ENCODE measurements at places on chromosomes 12 and 14.

DNA sequence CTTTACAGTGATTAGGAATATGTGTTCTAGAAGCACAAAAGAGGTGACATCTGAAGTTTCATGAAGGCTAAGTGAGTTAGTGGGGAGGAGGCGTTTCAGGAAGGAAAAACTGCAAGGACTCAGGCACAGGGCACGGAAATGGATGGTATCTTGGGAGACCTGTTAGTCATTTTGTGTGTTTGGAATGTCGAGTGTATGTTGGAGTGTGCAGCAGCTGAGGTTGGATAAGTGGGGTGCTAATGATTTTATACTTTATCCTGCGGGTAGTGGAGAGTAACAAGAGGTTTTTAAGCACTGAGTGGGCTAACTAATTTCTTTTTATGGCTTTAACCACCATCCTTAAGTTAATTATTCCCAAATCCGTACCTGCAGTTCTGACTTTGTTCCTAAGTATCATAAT, 571.5 kb upstream of the FBXO33 start:
- no peak for DNase-seq

DNA sequence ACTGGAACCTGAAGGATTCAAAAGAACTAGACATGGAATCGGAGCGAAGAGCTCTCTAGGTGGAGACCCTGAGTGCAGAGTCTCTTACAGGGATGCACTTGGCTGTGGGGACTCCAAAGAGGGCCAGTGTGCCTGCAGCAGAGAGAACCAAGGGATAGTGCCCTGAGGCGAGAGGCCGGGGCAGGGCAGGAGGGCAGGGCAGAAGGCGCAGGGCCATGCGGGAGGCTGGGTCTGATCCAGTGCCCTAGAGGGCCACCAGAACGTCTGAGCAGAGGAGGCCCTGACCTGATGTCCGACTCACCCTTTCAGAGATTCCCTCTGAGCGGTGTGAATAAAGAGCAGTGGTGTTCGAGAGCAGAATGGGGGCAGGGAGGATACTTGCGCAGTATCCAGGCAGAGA, 205.4 kb upstream of the FKBP4 start:
- no peak for DNase-seq

- DNase-seq: no peak
Measured at GRCh38 chr12:42585154-42585840, 4.2 kb downstream of the PRICKLE1 start.

DNA sequence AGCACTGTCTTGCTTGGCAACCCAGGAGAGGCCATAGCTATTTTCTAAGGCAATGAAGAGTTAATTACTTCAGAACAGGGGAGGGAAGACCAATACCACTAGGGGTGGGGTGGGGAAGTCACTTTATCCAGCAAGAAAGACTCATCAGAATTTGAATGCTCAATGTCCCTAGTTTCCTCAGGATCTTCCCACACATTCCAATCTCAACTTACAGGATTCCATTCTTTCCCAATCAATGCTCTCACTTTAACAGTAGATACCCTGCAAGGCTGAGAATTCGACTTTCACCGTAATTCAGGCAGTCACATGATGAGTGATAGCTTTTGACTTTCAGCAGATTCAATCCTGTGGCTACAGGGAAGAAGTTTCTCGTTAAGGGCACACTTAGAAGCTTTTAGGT, 526.6 kb upstream of the SEL1L start:
- no peak for DNase-seq

- peak; percentile 79 for DNase-seq
Measured at GRCh38 chr14:99266181-99267178, 5.5 kb downstream of the BCL11B start.

DNA sequence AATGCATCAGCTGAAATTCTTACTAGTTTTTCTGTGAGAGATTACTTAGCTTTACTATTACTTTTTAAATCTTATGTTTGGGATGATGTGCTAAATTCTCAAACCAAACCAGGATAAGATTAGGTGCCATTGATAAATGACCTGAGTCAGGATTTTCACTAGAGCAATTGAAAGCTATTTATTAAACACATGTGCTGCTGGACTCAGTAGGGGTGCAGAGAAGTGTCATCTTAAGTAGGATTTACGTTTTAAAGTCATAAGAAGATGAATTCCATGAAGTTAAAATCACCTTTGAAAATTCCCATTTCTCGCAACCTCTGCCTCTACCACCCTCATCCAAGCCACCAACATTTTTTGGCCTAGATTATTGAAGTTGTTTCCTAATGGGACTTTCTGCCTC, 8.8 kb downstream of the TMEM263 start:
- no peak for DNase-seq

GRCh38 chr12:44015333-44015941, 179.6 kb downstream of the TMEM117 start:
- peak; percentile 44 for DNase-seq

DNA sequence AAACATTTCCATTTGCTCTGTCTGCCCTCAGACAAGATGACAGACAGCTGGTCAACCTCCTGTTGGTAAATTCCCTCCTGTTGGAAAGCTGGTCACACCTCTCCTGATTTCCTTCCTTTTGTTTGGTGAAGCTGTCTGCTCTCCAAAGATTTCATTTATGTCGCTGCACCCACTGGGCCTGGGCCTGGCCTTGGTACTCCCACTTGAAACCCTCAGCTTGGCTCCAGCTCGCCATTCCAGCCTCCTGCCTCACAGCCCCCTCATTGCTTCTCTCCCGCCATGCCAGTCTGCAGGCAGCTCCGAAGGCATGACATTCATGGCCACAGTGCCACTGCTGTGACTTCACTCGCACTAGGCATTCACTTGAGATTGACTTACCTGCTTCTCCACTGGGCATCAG, 451.8 kb downstream of the VRK1 start:
- no peak for DNase-seq

- DNase-seq: no peak
Measured at GRCh38 chr12:26132866-26133265, 8.0 kb upstream of the BHLHE41 start.

GRCh38 chr12:92675092-92675865, 27.5 kb upstream of the PLEKHG7 start:
- DNase-seq: no peak

GRCh38 chr12:9707356-9707755, 25.5 kb downstream of the CLECL1 start:
- no peak for DNase-seq

GRCh38 chr14:29712601-29713000, 215.0 kb downstream of the PRKD1 start:
- DNase-seq: no peak

DNA sequence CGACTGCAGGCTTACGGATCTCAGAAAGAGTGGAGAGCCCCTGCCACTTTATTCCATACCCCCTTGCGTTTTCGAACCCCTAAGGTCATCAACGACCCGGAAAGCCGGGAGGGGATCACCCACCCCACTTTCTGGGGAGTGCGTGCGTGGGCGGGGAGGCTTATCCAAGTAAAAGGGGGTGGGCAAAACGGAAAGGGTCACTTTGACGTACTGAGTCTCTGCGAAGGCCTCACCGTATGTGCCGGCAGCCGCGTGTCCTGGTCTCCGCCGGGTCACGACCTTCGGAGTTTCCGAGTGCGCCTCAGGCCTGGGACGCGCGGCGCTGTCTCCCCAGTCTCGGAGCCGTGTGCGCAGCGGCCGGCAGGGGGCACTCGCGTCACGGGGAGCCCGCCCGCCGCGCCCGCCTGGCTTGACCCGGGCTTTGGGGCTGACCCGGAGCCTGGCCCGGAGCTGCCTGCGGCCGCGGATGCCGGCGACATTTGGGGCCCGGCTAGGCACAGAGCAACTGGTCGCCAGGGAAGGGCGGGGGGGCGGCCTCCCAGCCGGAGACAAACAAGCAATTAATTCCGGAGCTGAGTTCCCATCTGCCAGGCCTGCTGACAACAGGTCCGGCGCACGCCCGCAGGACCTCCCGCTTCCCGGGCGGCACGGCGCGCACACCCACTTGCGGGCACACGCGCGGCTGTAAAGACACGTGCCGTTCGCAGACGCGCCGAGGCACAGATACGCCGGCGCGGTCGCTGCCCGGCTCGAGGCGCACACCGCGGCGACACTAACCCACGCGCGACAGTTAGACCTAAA, 890 bp upstream of the KIF26A start:
- peak; percentile 39 for DNase-seq

DNA sequence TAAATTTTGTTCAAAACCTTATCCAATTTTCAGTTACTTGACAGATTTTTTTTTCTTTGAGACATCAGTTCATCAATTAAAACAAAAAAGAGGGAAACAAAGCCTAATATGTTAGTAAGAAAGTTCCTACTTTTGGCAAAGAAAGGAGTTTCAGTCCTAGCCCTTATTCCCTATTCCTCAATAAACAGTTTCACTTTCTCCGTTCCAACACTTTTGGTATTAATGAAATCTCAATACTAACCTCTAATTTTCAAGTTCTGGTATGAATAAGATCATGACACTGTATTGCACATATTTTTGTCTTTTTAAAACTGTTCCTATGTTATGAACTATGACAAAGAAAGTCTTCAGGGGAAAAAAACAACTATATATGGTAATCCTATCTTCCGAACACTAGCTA, 48.4 kb downstream of the RPS6KA5 start:
- no peak for DNase-seq

DNA sequence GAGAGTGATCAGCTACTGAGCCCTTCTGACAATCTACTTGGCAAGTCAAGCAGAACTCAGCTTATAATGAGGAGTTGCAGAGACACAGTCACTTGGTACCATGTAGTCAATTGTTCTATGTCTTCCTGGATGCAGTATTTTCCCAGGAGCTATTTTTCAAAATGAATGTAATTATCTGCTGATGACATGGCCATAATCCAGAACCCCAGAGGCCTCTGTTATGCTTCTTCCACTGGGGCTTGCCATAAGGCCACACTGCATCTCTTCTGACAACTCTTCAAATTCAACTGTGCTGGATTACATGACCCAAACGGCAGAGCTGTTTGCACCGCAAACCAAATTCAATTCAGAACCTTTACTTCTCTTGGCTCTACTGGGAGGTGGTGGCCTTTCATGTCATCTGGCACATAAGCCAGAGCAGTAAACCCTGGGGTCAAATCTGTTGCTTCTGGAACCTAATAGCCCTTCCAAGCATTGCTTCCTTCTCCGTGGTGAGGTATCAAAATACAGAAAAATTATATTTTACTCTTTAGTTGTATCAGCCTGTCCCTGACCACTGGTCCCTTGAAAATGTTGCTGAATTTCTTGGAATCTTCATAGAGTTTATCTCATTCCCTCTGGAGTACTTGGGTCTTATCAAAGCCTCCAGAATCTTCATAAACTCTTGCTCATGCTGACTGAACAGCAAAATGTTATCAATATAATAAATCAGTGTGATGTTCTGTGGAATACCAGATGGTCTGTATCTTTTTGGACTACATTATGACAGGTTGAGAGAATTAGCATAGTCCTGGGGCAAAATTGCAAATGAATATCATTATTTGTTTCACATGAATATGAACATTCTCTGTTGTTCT, 79.4 kb upstream of the DCN start:
- no peak for DNase-seq

GRCh38 chr12:13171921-13172859, 24.3 kb upstream of the EMP1 start:
- no peak for DNase-seq

DNA sequence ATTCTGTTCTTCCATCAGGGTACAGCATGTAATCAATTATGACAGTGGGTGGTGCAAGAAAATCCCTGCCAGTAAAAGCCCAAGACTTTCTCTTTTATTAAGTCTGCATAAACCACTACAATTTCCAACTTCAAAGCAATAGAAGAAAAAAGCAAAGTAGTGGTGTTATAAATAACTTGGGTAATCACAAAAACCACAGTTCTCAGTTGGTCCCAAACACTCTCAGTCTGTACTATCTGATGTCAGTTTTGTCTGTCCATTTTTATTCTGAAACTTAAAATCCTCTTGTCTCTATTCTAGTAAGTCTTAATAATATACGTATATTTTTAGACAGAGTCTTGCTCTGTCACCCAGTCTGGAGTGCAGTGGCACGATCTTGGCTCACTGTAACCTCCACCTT, 8.8 kb upstream of the TIGAR start:
- no peak for DNase-seq

- DNase-seq: no peak
Measured at GRCh38 chr12:65205886-65206285, 36.5 kb downstream of the LEMD3 start.

GRCh38 chr12:116157845-116158267, 119.6 kb downstream of the MED13L start:
- DNase-seq: peak; percentile 82

GRCh38 chr12:132489602-132490266, at the start of gene FBRSL1:
Gene FBRSL1 (plus strand): TSS chr12:132490151.
- peak; percentile 92 for DNase-seq

GRCh38 chr14:97178781-97179180, 381.6 kb downstream of the VRK1 start:
- DNase-seq: no peak

DNA sequence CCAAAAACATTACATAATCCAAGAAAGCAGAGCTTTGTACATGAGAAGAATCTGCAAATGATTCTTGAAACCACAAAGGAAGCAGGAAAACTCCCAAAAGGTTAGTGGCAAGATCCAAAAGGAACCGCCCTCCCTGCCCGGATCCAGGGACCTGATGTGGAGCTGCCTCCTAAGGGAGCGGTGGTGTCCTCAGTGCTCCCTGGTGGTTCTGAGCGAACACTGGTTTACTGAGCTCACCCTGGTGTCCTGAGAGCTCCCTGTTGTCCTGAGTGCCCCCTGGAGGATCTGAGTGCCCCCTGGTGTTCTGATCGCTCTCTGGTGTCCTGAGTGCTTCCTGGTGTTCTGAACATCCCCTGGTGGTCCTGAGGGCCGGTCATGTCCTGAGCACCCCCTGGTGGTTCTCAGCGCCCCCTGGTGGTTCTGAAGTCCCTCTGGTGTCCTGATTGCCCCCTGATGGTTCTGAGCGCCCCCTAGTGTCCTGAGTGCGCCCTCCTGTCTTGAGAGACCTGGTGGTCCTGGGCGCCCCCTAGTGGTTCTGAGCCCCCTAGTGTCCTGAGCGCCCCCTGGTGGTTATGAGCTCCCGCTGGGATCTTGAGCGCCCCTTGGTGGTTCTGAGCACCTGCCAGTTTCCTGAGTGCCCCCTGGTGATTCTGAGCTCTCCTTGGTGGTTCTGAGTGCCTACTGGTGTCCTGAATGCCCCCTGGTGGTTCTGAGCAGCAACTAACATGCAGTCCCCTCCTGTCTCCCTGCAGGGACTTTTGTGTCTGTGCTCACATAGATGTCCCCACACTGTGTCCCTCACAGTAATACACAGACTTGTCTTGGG, 891.1 kb downstream of the TMEM121 start:
- DNase-seq: peak; percentile 7

DNA sequence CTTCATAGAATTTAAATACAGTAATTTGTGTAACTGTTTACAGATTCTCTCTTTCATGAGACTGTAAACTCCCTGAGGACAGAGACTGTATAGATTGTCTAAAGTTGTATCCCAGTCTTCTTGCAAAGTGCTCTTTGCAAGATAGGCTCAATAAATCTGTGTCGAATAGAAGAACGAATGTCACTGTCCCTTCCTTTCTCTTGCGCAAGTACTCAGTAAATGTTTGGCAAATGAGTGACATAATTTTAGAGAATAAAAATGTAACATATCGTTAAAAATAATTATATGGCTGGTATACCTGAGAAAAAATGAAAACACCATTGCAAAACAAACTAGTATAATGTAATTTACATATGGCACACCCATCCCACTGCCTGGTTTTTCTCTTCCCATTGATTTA, 1.9 kb upstream of the RALGAPA1 start:
- no peak for DNase-seq

- no peak for DNase-seq
Measured at GRCh38 chr14:69996216-69996615, 117.0 kb downstream of the SMOC1 start.

Data from lung microvascular endothelial cell (primary cell).